ENCODE measurements at places on chromosomes 5 and 9.

DNA sequence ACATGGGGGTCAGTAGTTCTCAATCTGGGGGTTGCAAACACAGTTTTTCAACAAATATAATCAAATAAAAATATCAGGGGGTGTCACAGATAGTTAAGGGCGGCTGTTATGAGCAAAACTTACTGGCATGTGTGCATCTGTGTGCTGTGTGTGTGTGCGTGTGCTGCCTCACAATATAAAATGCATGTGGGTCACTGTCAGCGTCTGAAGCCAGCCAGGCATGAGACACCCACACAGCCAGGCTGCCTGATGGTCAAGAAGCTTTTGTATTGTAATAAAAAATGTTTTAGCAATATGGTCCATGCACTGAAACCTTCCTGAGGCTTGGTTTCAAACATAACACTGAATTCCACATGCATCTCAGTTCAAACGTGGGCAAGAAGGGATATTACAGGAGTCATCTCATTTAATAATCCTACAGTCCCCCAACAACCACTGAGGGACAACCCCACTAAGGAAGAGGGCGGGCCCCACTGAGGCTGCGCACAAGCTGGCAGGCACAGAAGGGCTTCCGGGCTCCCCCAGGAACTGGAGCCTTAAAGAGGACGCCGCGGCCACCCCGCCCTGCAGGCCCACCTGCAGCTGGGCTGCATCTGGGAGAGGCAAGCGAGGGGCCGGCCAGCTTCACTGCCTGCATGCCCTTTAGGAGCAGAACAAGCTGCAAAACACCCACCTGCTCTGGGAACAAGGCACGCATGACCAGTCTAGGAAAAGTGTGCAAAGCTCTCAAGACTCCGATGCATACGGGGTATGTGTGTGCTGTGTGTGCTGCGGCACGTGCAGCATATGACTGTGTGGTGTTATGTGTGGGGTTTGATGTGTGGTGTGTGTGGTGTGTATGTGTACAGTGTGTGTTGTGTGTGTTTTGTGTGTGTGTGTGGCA is 14.1 kb downstream of the SEMA4D start:
- no peak for DNase-seq

GRCh38 chr9:2700398-2700797 is 16.9 kb upstream of the KCNV2 start:
- no peak for DNase-seq

DNA sequence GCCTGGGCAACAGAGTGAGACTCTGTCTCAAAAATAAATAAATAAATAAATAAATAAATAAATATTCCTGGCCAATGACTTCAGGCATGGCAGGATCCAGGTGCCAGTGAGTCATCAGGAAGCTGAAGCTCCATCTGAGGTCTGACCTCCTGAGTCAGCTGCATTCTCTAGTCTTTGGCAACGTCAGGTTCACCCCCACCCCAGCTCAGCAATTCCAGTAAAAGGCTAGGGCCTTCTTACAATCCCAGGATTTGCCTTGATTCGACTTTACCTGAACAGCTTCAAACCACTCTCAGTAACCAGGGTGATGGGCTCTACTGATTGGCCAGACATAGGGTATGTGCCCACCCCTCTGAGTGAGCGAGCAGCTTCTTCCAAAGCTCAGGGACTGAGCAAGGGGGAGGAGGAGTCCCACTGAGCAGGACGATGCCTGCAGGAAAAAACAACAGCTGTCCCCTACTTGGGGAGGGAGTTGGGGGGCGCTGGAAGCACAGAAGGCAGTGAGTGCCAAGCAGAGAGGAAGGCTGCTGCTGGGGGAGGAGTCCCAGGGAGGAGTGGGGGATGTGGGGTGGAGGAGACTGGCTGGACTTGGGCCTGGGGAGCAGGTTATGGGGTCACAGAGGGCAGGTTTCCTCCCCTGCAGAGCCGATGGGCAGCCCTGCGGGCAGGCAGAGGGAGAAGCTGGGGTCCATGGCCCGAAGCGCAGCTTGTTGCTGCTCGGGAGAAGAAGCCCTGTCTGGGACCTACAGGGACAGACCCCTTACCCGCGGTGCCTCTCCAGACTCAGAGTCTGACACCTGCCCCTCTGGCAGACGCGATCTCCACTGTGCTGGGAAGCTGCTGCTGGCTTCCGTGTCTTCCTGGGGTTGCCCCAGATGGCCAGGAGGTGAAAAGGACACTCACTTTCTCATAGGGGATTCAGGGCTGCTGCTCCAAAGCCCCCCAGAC is 25.9 kb upstream of the UNC5A start:
- no peak for DNase-seq

GRCh38 chr9:91040371-91041215 is 239.0 kb downstream of the SYK start:
- DNase-seq: no peak

GRCh38 chr5:7850395-7851239 is at the start of gene CFAP90:
CFAP90 (minus strand) TSS chr5:7851133; CDS start chr5:7851021, 112 bp downstream.
- DNase-seq: no peak

GRCh38 chr9:73204936-73205335 is 53.3 kb downstream of the ANXA1 start:
- DNase-seq: no peak

DNA sequence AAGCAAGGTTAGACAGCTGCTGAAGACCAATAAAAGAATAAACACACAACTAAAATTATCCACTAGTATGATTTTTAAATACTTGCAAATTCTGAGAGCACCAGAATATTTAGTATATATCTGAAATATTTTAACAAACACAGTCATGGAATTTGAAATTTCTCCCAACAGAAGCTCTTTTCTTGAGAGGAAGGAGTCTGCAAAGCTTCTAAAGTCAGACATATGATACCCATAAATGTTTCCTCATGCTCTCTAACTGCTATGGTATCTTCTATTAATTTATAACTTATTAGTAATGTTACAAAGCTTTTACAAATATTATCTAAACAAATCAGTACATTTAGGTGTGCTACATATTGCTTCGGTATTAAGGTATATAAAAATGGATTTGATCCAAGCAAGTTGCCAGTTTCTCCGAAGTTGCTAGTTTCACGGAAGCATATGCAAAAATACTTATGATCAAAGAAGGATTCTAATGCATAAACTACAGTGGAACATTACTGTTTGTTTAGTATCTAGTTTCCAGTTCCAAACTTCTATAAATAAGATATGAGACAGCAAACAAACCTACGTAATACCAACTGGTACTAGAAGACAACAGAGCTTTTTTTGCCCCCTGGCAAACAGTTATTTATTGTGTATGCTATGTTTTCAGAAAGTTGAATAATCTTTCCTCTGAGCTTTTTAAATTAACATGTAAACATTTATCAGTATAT is 22.0 kb downstream of the FNIP1 start:
- DNase-seq: no peak

DNA sequence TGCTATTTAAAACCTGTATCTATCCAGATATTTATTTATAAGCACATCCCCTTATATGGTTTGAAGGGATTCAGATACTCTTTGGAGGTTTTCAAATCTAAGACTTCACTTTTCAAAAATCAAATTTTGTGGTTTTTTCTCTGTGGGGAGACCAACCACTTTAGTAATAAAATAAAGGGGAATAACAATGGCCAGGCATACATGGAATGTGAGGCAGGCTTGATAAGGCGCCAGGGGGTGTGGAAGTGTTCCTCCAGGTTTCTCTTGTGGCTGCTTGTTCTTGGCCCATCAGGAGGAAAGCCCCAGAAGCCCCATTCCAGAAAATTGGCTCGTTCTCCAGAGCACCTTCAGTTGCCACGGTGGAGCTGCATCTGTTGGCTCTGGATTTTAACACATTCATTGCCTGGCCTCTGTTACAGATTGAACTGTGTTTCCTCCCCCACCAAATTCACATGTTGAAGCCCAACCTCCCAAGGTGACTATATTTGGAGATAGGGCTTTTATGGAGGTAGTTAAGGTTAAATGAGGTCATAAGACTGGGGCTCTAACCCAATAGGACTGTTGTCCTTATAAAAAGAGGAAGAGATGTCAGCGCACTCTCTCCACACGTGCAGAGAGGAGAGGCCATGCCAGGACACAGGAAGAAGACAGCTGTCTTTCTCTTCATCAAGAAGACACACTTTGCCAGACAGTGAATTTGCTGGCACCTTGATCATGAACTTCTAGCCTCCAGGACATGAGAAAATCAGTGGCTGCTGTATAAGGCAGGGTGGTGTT is 195.9 kb downstream of the TMEM38B start:
- no peak for DNase-seq

DNA sequence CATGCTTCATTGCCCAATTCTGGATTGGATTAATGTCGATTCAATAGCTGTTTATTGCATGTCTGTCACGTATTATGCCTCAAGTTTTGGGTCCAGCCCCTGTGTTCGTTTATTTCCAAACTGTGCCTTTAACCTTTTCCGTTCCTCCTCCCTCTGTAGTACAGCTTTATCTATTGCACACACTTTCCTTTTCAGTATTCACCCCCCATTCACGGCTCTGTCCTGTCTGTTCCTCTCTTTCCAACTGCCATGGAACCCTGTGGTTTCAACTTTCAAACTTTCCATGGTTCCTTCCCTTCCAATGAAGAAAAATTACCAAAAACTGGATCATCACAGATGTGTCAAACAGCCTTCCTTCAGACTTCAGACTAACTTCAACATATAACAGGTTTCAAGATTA is 17.1 kb downstream of the SMARCA2 start:
- DNase-seq: no peak

GRCh38 chr9:137694962-137695875 is 76.4 kb downstream of the EHMT1 start:
- no peak for DNase-seq

DNA sequence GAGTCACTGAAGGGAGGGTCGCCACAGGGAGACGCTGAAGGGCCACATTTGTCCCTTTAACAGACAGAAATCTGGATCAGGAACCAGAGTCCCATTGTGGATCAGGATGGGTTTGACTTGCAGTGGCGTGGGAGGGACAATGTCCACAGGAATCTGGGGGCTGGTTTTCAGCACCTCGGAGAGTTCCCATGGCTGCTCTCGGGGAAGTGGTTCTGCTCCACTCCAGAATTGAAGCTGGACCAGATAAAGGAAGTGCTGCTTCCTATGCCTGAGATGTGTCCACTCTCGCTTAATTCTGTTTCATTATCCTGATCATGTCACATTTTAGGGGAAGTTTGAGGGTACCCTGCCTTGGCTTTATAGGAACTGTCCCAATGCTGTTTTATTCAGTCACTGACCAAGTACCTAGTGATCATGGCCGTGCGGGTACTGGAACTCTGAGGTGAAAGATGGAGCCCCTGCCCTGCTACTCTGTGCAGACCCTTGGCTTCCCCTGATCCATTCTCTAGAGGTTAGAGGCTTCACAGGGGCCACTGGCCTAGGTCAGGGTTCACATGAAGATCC is 28.7 kb downstream of the ENHO start:
- no peak for DNase-seq

DNA sequence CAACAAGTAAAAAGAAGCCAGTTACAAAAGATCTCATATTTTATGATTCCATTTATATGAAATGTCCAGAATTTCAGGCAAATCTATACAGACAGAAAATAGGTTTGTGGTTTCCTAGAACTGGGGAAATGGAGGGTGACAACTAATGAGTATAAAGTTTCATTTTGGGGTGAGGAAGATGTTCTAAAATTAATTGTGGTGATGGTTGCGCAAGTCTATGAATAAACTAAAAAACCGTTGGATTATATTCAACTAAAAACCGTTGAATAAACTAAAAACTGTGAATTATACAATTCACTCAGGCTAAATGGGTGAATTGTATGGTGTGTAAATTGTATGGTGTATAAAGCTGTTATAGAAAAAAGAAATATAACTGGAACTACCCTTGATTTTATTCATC is 47.6 kb downstream of the ADAMTS6 start:
- DNase-seq: no peak

- no peak for DNase-seq
Observed at GRCh38 chr5:88845081-88845697, 37.8 kb downstream of the MEF2C start.

DNA sequence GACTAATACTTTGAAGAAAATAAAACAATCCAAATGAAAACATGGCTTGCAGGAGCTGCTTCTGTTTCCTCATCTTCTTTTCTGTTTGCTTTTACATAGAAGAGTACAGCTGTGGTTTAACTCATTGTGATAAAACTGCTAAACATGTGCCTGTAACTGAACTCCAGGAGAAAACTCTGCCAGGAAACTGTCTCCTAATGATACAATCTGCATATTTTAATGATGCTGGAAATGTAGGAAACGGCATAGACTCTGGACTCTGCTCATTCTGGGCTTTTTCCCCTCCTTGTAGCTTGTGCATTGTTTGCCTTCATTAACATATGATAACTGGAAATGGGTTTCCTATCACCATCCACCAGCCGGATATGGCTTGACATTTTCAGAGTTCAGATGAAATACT is 813.3 kb upstream of the WWC1 start:
- no peak for DNase-seq

DNA sequence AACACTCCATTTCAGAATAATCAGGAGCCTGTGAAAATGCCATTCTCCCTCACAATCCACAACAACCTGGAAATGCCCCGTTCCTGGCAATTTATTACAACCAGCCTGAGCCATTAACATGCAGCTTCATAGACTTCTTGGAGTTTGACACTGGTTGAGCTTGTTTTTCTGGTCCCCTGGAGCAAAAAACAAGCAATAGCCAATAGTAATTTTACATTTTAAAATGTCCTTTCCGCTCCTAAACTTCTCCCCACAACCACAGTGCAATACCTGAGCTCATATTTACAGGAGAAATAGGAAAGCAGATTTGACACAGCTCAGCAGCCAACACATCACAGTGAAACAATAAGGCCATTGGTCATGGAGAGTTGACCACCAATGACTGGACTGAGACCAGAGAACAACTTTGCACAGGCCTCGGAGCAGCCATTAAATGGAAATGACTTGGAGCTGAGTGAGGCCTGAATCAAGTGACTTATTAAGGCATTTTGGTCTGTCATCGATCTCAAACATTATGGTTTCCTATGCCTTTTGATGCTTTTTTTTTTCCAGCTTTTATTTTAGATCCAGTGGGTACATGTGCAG is 73.0 kb downstream of the ENC1 start:
- DNase-seq: no peak

DNA sequence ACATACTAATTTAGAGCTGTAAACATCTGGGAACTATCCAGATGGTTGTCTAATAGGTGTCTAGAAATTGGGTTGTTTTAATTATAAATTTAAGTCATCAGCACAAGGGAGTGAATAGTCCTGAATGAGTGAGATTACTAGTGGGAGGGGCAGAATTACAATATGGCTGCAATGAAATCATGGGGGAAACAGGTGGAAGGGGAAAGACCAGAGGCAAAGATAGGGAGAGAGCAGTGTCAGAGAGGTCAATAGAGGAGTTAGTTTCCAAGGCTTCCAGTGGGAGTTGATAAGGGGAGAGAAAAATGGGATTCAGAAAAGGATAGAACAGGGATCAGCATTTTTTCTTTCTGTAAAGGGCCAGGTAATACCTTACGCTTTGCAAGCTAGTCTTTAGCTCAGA is 8.9 kb downstream of the AK6 start:
- no peak for DNase-seq

GRCh38 chr9:72193478-72193881 is 44.2 kb downstream of the GDA start:
- no peak for DNase-seq

GRCh38 chr5:994272-994607 is 14.4 kb upstream of the NKD2 start:
- DNase-seq: no peak
